Umbilical cord (tissue), 2 donors: ENCODE measurements at places on chromosomes 4 and X.

DNA sequence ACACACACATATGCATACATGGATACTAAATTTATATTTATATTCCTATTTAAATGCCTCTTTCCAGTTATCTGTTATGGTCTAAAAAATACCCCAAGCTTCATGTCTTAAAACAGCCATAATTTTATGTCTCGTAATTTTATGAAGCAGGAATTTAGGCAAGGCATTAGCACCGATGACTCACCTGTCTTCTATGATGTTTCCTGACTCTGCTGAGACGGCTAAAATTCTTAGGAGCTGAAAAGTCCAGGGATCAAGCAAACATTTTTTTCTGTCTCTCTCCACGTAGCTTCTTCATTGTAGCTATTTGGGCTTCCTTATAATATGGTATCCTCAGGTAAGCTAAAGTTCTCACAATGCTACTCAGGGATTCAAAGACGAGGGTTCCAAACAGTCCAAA is 930.3 kb downstream of the STIM2 start:
- no peak for DNase-seq

- no peak for DNase-seq
Observed at GRCh38 chr4:3244747-3245146, 4.2 kb upstream of the MSANTD1 start.

- DNase-seq = peak; percentile 4
Observed at GRCh38 chrX:13418126-13419097, 98.6 kb upstream of the ATXN3L start.

DNA sequence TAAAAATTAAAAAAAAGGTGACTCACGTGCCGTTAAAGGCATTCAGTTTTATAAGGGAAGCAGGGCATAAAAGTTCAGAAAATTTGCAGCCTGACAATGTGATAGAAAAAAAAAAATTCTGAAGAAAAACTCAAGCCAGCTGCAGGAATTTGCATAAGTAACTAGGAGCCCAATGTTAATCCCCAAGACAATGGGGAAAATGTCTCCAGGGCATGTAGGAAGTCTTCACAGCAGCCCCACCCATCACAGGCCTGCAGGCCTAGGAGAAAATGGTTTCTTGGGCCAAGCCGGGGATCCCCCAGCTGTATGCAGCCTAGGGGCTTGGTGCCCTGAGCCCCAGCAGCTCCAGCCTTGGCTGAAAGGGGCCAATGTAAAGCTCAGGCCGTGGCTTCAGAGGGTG is 31.2 kb downstream of the CHM start:
- no peak for DNase-seq

DNA sequence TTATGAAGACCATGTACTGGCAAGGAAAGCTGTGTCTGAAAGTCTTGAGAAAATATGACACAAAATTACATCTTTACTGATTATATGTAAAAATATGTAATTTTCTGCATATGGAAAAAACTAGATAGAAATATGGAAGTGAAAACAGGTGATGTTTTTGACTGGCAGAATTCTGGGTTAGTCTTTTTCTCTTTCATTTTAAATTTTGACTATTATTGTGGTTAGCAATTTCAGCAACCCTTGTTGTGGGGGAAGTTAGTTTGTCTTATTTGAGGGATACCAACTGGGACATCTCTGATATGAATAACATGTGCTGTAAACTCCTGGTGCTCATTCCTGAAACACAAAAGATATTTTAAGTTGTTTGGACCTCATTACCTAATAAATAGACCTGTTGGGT is 49.9 kb upstream of the CPEB2 start:
- no peak for DNase-seq

GRCh38 chrX:13899607-13900006 is 82.7 kb upstream of the GPM6B start:
- DNase-seq = peak; percentile 19

GRCh38 chr4:107035819-107036583 is at the start of gene DKK2:
Gene DKK2 (minus strand): TSS chr4:107036313. CDS start chr4:107035591, 722 bp downstream.
- DNase-seq = peak; percentile 80

GRCh38 chrX:45956191-45956870 is 588.9 kb downstream of the ZNF674 start:
- no peak for DNase-seq

DNA sequence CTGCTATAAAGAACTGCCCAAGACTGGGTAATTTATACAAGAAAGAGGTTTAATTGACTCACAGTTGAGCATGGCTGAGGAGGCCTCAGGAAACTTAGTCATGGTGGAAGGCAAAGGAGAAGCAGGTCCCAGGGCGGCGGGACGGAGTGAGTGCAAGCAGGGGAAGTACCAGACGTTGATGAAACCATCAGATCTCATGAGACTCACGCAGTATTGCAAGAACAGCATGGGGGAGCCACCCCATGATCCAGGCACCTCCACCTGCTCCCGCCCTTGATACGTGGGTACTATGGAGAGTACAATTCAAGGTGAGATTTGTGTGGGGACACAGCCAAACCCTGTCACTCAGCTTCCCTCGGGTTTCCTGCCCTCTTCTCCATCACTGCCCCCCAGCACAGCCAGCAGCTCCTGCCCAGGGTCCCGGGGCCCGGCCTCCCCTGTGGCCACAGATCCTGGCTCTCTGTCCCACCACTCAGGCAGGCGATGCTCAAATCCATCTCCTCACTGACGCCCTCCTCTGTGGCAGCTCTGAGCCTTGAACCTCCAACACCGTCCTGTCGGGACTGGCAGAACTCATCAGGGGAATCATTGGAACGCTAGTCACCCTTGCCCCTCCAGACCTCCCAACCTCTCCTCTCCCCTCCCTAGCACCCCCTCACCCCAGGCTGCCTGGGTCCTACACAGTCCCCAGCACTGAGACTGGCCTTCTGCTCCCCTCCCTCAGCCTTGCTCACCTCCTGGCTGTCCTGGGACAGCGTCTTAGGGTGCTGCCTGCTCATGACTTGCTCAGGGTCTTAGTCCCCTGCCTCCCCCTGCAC is 37.6 kb downstream of the FGFRL1 start:
- no peak for DNase-seq
